ENCODE measurements at places on chromosomes 3 and 15. TPM values are rescaled to one million over a fixed set of nuclear protein-coding genes. Genes with fewer than 3 reads are reported as not detected.
A peak's percentile ranks its signal among the peaks of the same experiment; 100 is the strongest.

The PLA2G4E gene
- not detected for total RNA-seq

The SKIC8 gene
- 25.2 TPM for total RNA-seq

The GCHFR gene
- total RNA-seq, result 6.5 TPM

The LPP gene
- total RNA-seq, result 92.9 TPM

- no peak for DNase-seq
These were observed 22.0 kb upstream of the FAM3D start for GRCh38 chr3:58688574-58688973.

The ADGRG7 gene
- total RNA-seq, result not detected

GRCh38 chr15:26358708-26359107, 414.2 kb downstream of the GABRB3 start:
- DNase-seq, result no peak

The C2CD4B gene
- total RNA-seq, result 1.5 TPM

GRCh38 chr3:12663401-12663935, 449 bp downstream of the RAF1 start:
- peak; percentile 75 for DNase-seq

DNA sequence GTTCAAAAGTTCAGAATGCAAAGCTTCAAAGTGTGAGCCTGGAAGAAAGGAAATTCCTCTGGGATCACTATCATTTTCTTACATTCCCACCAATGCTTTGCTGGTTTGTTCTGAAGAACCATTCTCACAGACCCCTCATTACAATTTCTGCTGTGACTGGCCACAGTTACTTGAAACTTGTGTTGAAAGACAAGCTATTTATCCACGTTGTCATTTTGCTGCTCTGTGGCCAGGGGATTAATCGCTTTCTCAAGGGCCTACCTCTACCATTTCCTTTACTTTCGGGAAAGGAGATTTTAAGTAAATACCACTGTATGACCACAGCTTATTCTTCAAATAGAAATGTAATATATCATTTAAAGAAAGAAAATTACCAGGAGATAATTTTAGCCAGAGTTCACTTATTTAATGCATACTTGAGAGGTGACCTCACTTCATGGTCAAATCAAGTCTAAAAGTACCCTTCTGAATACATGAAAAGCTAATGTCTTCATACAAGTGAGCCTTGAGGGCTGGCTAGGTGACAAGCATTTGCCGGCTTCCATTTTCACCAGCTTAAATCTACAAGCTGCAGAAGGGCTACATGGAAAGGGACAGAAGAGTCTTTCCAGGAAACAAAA, 69.8 kb upstream of the ROBO2 start:
- no peak for DNase-seq

The ALPK3 gene
- 114 TPM for total RNA-seq

DNA sequence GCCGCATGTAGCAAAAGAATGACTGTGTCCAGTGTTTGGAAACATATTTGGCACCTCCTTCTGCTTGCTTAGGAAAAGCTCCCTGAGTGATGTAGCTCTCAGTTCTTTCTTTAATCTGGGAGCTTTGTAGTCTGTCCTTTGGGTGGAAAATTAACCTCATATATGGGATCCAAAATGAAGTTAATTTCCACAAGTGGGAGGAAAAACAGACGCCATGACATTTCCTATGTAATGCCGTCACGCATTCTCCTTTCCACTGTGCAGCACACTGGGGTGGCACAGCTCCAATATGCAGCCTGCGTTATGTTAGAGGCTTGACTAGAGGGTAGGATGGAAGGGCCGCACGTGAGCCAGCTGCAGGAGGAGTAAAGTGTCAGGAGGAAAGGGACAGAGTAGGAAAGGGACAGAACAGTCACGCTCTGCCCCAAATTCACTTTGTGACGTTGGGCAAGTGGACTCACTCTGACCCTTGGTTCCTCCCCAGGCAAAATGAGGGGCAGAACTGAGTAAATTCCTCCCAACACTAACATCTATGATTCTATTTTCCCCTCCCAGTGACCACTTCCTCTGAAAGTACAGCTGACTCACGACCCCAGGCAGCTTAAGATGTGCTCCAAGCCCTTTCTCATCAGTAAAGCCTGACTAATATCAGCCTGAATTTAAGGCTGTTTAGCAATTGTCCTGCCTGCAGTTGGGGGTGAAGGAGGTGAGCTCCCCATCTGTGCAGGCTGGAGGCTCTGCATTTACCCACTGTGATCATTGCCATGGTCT, 176.5 kb upstream of the PFN2 start:
- peak; percentile 44 for DNase-seq

The GRIP2 gene
- total RNA-seq, result 40.1 TPM

- DNase-seq, result peak; percentile 83
These were observed 157.6 kb downstream of the UACA start for GRCh38 chr15:70605606-70606410.

The BNC1 gene
- total RNA-seq, result 0.16 TPM

DNA sequence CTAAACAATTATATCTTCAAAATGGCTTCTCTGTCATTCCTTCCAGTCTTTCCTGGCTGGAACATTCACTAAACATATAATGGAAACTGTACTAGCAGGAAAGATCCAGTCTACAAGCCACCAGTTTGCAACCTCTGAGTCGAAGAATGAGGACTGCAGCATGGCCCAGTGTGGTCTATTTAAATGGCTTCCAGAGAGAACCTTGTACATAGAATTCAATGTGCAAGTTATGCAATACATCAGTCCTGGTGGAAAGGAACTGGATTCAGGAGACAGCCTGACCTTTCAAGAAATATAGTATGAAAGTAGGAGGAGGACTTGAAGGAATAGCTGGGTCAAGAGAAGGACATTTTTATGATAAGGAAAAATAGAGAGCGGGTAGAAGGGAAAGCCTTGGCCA, 49.9 kb downstream of the NEK10 start:
- no peak for DNase-seq

- peak; percentile 60 for DNase-seq
These were observed 378.2 kb upstream of the AZI2 start for GRCh38 chr3:28726840-28727239.

GRCh38 chr3:66052721-66053549, 14.2 kb upstream of the MAGI1 start:
- no peak for DNase-seq

DNA sequence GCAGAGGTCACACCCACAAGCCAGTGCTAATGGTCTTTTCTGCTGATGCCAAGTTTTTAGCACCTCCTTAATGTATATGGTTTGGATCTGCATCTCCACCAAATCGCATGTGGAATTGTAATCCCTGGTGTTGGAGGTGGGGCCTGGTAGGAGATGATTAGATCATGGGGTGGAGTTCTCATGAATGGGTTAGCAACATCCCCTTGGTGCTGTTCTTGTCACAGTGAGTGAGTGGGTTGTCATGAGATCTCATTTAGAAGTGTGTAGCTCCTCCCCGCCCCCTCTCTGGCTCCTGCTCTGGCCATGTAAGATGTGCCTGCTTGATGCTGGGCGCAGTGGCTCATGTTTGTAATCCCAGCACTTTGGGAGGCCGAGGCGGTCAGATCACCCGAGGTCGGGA, 37.3 kb upstream of the KLHL6 start:
- no peak for DNase-seq

- no peak for DNase-seq
These were observed 120.1 kb downstream of the LIPC start for GRCh38 chr15:58551764-58552504.

GRCh38 chr3:156274791-156275190, 154.4 kb downstream of the KCNAB1 start:
- no peak for DNase-seq
